ENCODE measurements at places on chromosomes 6 and 20.

GRCh38 chr6:23890543-23891227, 235.3 kb upstream of the NRSN1 start:
- no peak for DNase-seq

DNA sequence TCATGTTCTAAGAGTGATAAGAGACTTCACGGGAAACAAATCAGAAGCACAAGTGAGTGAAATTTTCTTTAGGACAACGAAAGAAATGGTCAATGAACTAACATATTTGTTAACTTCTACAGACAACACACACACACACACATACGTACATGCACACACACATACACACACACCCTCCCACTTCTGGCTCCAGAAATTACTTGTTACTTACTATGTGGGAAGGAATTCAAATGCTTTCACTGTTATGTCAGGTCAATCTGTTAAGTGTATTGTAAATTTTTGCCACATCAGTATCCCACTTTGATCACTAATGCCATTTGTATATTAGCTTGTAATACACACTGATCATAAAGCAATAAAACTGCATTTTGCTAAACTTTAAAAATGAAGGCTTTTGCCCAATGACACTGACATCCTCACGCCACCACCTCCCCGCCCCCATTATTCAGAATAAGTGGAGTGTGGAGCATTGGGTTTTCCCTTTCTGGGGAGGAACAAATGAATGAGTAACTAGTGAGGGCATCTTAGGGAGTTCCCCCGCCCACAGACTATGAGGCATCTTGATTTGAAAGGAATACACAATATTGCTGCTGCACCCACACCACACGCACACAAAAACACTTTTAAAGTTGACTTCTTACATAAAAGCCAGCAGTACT, 76.2 kb downstream of the ATXN1 start:
- DNase-seq: peak; percentile 29

- DNase-seq: no peak
These were observed 609.0 kb downstream of the DHX35 start for GRCh38 chr20:39571171-39571570.

DNA sequence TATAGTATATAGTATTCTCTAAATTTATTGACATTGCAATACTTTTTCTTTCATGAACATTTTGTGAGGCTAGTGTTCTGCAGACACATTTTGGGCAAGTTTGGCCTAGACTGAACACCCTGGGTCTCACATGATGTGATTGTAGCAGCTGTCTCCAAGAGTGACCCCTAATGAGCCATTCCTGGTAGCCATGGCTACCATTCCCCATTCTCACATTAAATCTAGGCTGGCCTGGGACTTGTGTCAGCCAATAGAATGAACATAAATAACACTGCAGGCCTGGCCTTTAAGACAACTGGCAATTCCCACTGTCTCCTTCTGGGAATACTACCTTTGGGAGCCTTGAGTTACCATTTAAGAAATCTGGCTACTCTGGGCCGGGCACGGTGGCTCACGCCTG, 38.0 kb upstream of the TASP1 start:
- no peak for DNase-seq

DNA sequence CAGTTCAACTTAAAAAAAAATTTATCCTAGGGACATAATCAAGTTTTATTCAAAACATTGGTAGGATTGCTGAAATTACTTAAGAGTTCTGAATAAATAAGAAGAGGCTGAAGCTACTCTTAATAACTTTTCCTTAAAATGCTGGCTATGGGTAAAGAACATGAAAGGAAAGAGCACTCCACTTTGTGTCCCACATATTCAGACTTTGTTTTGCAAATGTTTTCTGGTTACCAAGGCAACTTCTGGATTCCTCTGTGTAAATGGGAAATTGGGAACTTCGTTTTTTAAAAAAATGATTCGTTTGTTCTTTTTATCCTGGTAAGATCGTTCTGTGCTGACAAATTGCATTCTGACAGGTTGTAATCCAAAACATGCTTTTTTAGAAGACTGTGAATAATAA, 115.0 kb downstream of the KIF6 start:
- no peak for DNase-seq

GRCh38 chr6:135084001-135084915, 29.6 kb upstream of the HBS1L start:
- no peak for DNase-seq

GRCh38 chr6:167095888-167096287, 27.0 kb upstream of the CCR6 start:
- no peak for DNase-seq

DNA sequence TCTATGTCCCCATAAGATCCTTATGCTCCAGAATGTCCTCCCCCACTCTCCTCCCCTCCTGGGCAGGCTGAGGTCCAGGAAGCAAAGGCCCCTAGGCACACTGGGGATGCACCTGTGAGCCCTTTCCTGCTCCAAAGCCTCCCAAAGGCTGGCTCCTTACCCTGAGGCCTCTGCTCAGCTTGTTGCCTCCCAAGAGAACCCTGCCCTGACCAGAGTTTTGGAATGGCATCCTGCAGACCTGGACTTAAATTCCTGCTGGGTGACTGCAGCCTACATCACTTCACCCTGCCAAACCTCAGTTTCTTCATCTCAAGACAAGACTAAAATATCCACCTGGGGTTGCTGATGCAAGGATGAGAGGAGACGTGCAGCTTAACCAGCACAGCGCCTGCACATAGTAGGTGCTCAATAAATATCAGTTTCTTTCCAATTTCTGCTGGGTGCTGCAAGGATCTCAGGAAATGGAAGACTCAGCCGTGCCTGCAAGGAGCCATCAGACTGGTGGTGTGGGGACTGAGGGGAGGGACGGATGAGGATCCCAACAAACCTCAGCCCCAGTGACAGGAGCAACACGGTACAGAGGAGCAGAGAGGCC, 2.1 kb upstream of the LBP start:
- no peak for DNase-seq

GRCh38 chr6:15793288-15793687, 130.5 kb upstream of the DTNBP1 start:
- DNase-seq: no peak

- DNase-seq: no peak
These were observed 125.1 kb upstream of the QKI start for GRCh38 chr6:163289447-163289846.

DNA sequence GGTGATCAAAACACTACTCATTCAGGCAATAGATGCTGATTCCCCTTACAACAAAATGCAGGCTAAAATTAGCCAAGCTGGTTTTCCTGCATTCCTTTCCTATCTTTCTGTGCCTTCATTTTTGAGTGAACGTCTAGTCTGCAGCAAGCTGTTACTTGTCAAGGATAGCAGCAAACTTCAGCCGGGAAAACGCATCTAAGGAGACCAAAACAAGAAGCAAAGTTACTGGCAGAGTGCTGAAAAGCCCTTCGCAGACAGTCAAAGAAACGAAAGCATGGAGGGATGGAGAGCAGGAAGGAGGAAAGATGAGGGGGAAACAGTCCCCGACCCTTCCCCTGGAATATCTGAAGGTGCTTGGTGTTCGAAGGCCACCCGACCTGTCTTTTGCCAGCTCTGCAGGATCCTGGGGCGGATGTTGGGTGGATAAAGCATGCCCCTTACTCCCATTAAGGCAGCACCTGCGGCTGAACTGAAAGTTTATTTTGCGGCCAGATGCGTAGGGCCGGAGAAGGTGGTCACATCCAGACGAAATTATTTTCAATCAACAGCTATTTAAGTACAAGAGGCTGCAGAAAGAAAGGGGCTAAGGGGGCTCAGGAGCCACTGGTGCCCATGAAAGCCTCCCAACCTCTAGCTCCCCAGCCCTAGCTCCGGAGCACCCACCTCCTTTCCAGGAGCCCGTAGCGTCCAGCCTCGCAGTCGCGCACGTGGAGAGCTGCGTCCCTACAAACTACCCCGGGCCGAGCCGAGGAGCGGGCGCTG, 538 bp downstream of the FERMT1 start:
- DNase-seq: no peak

DNA sequence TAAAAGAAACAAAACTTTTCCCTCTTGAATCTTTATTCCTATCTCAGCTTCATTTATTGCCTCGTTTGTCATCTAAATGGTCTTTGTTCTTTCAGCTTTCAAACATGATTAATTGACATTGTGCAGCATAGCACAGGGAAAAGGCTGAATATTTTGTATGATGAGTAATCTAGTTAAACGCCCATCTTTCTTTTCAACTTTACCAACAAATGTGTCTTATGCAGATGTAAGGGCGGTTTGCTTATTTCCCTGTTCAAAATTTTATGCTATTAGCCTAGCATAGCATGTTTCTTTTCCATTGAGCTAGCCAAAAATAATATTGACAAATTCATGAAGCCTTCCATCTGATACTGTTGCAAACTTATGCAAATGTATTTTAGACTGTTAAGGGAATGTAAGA, 176.4 kb upstream of the AKAP12 start:
- no peak for DNase-seq

Data from stimulated activated CD8-positive, alpha-beta memory T cell treated with anti-CD3 and anti-CD28 coated beads, Interleukin-7, amount 100 ng/mL, for 1 hour (primary cell).